ENCODE measurements at places on chromosomes 13 and 19.

- peak; percentile 77 for DNase-seq
These were observed 7.6 kb downstream of the CALM3 start for GRCh38 chr19:46608581-46609345.

GRCh38 chr19:50906217-50906616 is 5.0 kb downstream of the KLK4 start:
- no peak for DNase-seq

- no peak for DNase-seq
These were observed 59.4 kb downstream of the ZNF536 start for GRCh38 chr19:30431591-30431990.

DNA sequence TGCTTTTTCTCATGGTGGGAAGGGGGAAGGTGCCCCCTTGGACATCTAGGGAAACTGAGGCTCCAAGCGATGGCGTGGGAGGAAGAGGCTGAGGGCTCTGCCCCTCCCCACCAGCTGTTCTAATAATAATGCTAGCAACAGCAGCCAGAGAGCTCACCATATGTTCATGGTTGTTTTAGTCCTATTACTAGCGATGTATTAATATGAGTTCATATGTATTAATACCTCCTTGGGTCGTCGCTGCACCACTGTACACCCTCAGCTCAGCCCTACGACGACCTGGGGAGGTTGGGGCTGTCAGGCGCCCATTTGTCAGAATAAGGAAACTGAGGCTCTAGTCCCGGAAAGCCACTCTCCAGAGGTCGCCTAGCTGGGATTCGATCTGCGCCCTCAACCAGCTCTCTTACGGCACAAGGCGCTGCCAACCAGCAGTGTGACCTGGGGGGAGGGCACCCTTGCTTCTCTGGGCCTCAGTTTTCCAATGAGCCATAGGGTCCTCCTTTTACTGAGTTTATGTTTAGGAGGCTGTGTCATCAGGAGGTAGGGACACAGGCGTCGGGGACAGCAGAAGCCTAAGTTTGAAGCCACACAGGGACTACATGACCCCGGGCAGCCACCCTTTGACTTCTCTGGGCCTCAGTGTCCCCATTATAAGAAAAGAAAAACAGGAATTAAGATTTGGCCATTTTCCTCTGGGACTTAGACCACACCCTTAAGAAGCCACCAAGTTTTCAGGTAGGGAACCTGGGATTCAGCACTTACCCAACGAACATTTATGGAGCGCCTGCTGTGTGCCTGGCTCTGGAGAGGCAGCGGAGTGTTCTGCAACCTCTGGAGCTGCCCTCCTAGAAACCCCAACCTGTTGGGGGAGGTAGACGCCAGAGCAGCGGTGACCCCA is 664 bp downstream of the MAST3 start:
- DNase-seq = no peak

DNA sequence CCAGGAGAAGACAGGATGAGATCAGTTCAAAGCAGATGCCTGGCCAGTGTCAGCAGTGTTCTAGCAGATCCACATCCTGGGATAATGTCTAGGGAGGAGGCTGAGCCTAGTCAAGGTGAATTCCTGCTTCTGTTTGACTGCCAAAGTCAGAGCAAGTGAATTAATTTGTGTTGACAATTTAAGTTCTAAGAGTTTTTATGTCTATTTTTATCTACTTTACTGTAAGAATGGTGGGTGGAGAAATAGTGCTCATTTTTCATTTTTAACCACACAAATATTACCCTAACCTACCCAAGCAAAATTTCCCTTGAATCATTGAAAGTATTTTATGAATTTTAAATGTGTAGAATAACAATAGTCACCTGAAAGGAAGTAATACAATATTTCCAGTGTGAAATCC is 207.6 kb upstream of the SLC10A2 start:
- DNase-seq = no peak

DNA sequence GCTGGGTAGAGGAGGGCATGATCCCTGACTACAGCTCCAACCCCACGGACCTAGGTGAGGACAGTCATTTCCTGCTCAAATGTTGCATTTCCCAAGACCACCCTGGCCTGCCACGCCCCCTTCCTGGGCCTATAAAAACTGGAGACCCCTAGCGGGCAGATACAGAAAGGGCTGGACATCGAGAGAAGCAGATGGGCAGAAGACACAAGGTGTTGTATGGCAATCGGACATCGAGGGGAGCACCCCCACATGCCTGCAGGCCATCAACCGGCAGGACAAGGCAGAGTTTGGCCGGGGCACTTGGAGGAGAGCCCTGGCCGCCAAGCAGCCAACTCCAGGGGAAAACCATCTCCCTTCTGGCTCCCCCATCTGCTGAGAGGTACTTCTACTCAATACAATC is 746.4 kb downstream of the PCDH9 start:
- no peak for DNase-seq

DNA sequence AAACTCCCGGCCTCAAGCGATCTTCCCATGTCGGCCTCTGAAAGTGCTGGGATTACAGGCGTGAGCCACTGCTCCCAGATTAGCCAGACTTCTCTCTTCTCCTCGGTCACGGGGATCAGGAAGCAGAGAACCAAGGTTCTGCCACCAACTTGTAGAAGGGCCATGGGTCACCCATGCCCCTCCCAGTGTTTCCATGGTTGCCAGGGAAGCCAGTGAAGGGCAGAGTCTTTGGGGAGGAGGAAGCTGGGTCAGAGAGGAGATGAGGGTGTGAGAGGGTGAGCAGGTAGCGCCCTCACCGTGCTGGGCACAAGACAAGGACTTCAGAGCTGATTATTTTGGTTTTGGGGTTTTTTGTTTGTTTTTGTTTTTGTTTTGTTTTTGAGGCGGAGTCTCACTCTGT is 77.1 kb downstream of the GNG7 start:
- DNase-seq = no peak

- DNase-seq = no peak
These were observed 8.1 kb upstream of the HCN2 start for GRCh38 chr19:581399-582111.

DNA sequence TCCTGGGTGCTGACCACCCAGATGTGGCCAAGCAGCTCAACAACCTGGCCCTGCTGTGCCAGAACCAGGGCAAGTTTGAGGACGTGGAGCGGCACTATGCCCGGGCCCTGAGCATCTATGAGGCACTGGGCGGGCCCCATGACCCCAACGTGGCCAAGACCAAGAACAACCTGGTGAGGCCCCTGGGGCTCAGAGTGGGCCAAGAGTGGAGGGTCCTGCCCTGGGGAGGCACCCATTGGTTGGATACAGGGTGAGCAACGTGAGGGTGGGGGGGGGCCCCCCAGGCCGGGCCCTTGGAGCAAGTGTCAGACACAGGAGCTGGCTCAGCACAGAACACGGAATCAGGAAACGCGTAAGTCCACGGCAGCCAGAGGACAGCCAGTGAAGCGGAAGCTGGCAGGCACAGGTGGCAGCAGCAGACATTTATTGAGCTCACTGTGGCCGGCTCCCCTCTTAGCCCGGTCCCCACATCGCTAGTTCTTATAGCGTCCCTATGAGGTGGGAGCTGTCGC is 8.9 kb downstream of the KLC3 start:
- DNase-seq = no peak

DNA sequence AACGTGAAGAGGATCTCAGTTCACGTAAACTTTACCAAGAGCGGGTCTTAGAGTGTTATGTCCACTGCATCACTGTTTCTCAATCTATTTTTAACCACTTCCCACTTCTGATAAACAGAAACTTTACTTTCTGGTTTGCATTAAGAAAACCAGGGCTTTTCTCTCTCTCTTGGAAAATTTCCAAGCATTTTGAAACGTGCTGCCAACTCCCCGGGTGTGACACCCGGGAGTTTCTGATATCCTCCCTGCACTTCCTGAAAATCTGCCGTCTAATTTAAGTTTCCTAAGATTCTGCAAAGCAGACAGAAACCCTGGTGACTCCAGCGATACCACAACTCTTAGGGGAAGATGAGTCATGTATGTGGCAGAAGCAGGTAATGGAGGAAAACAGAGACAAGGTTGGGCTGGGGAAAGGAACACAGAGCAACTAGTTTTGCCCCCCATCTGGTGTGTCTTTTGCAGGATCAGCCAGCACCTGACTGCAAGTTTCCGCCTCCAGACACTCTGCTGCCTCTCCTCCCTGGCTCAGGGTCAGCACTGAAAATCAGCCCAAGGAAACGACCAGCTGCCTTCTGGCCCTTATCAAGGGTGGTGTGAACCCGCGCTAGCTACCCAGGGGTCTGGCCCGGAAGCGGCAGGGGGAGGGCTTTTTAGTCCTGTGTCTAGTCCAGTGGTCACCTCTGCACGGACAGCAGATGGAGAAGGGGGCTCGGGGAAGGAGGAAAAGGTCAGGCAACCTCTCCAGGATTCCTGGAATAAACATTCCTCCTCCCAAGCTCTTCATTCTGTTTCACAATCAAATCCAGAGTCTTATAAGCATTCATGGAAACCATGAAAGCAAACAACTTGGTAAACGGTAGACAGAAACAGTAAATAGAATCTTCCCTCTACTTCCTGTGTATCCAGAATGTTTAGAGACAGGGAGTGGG is 11.3 kb upstream of the FFAR2 start:
- DNase-seq = no peak

DNA sequence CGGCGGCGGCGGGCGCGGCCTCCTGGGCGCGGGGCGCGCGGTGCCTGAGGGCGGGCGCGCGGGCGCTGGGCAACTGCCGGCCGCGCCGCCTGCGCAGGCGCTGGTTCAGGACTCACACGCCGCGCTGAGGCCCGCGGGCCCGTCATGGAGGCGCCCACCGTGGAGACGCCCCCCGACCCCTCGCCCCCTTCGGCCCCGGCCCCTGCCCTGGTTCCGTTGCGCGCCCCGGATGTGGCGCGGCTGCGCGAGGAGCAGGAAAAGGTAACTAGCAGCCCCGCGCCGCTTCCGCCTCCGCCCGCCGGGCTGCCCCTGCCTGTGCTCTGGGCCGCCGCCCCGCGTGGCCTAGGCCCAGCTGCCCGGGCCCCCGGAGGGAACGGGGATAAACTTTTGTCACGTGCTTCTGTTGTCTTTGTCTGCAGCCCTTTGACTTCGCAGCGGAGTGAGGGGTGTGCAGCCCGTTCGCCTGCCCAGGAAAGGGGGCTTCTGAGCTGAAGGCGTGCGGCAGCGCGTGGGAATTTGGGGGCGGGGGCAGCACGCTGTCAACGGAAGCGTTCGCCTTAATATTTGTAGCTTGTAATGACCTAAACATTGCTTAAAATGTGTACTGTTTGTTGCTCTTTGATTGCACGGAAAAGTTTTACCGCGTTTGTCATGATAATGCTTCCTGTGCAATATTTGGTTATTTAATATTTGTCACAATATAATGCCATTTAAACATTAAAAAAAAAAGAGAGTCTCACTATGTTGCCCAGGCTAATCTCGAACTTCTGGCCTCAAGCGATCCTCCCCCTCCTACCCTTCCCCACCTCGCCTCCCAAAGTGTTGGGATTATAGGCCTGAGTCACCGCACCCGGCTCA is 594 bp downstream of the URI1 start:
- DNase-seq = no peak

- DNase-seq = no peak
These were observed at the start of gene ZFP28 for GRCh38 chr19:56538761-56539263. Gene ZFP28 (plus strand): TSS chr19:56538948. CDS start chr19:56539019, 71 bp downstream.

- no peak for DNase-seq
These were observed 412.4 kb downstream of the SUCLA2 start for GRCh38 chr13:47588676-47589075.

- no peak for DNase-seq
These were observed 283.0 kb downstream of the DNAJC15 start for GRCh38 chr13:43306372-43306771.

DNA sequence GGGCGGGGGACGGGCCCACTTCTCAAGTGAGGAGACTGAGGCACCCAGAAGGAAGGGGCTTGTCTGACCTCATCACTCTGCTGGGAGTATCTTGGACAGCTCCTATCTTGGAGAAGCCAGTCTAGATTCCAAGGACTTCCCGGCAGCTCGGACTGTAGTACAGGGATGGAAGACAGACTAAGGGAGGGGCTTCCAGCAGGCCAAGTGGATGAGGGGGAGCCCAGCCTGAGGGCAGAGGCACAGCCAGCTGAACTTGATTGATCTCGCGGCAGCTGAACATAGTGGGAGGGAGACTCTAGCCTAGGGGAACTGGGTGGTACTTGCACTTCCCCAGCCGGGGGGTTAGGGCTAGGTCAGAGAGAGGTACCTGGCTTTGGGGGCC is 711 bp downstream of the CILP2 start:
- no peak for DNase-seq

DNA sequence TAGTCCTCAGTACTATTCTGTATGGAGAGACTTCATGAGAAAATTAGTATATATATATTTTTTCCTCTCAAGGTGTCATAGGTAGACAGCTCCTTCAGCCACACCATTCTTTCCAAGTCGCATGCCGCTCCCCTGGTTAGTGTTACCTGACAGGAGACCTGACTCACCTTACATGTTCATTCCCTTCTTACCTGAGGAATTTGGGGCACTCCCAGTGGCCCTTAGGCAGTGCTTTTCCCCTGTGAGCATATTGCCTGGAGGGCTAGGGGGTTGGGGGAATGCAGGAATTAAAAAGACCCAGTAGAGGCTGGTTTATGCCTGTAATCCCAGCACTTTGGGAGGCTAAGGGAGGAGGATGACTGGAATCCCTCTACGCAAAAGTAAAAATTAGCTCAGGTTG is 9.0 kb upstream of the ACTN4 start:
- DNase-seq = no peak

DNA sequence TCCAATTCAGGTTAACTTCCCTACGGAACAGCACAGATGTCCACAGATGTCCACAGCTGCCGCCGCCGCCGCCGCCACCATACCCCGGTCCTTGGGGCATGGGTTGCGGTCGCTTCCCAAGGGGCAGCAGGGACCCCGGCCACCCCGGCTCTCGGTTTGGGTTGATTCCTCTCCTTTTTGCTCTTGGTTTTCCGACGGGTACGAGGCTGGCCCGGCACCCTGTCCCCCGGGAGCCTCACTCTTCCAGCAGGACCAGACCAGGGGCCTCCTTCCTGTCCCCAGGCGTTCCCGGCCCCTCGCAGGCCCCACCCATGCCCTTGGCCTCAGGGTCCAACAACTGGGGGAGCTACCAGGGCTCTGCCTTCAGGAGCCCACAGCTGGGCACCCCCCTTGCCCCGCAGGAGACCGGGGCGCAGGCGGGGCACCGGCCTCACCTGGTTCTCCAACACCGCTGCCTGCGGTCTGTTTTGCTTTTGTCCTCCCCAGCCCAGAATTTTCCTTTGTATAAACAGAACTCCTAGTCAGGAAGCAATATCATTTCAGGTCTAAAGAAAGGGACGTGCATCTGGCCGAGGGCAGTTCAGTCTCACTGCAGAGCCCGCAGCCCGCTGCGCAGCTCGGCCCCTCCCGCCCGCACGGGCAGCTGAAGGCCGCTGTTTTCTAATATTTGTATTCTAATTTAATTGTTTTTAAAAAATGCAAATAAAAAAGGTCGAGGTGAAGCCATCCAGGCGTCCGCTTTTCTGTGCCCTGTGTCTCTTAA is 27.9 kb downstream of the ZBTB7A start:
- DNase-seq = no peak

DNA sequence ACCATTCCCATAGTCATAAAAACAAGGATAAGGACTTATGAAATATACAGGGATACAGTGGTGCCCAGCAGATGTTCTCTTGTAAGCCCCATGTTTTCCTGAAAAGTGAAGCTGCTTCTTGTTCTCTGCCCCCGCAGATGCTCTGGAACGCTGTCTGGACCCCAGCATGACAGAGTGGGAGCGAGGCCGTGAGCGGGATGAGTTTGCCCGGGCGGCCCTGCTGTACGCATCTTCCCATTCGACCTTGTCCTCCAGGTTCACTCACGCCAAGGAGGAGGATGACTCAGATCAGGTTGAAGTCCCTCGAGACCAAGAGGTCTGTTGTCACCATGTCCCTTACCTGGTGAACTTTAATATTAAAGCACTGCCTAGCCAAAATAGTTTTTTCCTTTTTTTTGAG is 20.3 kb upstream of the WDR88 start:
- DNase-seq = no peak

- no peak for DNase-seq
These were observed 46.3 kb downstream of the SIPA1L3 start for GRCh38 chr19:37953171-37953917.

GRCh38 chr13:111893071-111893606 is 173.8 kb upstream of the SOX1 start:
- DNase-seq = peak; percentile 56
